ENCODE measurements at places on chromosomes 6 and 20.

GRCh38 chr20:44904377-44904776 lies 5.5 kb upstream of the PABPC1L start:
- DNase-seq, result no peak

GRCh38 chr20:36315545-36316351 lies 9.6 kb downstream of the DLGAP4 start:
- DNase-seq, result no peak

DNA sequence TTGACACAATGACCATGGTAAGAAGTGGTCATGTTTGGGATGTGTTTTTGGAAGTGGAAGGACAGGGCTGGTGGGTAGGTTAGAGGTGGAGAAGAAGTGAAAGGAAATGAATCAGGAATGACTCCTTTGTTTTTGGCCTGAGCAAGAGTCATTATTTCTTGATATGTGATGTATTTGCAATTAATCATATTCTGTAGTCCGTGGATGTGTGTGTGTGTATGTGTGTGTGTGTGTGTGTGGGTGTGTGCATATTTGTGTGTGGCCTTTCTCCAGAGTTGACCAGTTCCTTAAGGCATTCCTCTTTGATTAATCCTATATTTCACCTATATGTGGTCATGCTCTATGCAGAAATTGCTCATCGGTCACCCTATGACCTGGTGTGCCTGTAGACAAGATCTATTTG lies 130.7 kb downstream of the UTRN start:
- DNase-seq, result no peak

DNA sequence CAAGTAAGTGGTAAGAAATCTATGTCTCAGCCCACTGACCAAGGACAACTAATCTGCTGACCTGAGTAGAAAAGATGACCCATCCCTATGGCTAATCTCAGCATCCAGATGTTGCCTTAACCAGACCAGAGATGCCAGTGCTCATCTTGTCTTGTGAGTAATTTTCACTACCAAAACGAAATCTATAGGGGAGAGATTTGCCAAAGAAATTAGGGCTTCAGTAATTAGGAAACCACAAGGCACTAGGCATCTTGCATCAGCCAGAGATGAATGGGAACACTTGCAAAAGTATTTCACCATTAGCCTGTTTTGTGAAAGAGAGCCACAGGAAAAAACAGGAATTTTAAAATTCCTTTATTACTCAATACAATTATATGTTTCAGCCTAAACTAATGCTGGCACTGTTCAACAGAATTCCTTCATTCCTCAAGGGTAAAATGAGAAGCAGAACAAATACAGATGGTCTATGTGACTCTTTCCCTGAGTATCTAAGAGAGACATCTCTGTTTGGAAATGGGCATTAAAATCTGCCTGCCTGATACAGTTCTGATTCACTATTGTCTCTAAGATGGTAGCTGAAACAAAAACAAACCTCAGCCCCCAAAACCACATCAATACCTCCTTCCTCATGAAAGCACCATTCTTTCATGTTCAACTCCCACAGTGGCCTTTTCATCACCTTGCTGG lies 87.8 kb downstream of the GMDS start:
- DNase-seq, result no peak

- no peak for DNase-seq
These were observed 42.8 kb upstream of the FAM50B start for GRCh38 chr6:3806169-3806922.

GRCh38 chr6:52307900-52308372 lies 23.4 kb upstream of the MCM3 start:
- no peak for DNase-seq

GRCh38 chr20:21118782-21119181 lies 7.1 kb upstream of the KIZ start:
- no peak for DNase-seq

DNA sequence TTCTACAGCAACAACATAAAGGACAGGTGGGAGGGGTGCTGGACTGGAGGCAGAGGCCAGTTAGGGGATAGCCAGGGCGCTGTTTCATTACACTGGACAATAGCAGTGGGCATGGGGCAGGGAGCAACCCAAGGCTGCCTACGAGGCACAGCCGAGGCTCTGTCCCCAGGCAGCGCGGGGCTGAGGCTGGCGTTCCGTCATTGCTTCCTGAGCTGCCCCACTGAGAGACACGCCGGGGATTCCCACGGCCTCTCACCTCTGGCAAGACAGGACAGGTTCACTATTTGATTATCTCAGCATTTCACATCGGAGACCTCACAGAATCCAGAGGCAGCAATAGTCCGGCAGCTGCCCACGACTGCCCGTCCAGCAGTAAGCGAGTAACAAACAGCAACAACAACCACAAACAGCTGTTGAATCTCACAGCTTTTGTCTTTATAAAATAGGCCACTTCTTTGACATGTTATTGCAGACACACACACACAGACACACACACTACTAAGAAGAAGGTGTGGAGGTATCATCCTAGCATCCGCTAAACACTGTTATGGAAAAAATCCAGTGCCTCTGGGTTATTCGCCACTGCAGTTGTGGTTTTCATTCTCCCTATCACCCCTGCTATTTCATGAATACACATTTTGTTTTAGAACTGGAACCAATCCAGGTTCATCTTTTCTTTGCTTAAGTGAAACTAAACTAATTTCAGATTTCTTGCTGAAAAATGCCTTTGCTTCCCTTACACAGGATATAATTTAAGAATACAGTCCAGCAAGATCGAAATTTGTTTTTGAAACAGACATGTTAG lies 19.5 kb downstream of the KIF25 start:
- no peak for DNase-seq

DNA sequence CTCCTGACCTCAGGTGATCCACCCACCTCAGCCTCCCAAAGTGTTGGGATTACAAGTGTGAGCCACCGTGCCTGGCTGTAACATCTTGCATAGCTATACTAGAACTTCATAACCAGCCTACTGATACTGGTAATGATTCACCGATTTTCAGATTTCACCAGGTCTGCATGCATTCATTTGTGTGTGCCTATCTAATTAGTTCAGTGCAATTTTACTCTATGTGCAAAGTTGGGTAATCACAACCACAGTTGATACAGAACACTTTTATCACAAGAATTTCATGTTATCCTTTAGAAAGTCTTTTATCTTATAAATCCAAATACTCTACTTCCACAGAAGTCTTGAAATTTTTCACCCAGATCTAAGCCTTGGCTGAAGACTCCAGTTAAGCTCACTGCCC lies 22.2 kb downstream of the FASTKD5 start:
- DNase-seq, result no peak

DNA sequence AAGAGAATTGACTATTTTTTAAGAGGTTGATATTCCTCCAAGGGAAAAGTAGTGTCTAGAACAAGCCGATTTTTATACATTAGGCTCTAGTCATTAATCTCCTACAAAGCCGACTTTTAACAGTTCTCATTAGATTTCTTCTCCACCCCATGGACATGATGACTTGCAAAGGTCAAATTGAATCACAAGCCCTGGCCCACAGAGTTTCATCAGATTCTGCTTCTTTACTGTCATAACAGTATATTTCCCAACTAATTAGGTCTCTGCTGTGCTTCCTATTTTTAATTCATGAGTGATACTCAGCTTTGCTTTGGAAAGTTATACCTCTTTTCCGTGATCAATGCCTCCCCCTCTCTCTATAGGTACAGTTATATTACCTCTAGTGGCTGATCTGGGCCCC lies 90.6 kb upstream of the ADGRB3 start:
- no peak for DNase-seq

DNA sequence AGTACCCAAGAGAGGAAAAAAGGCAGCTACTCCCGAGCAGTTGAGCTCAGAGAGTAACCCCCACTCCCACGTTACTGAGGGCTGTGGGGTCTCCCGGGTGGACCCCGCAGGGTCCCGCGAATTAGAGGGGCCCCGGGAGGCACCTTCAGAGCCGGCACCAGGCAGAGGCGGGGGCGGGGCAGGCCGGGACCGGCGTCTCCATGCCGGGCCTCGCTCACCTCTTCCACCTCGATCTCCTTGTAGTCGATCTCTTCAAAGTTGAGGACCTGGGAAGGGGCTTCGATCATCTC lies 381 bp downstream of the MAP3K7 start:
- no peak for DNase-seq

DNA sequence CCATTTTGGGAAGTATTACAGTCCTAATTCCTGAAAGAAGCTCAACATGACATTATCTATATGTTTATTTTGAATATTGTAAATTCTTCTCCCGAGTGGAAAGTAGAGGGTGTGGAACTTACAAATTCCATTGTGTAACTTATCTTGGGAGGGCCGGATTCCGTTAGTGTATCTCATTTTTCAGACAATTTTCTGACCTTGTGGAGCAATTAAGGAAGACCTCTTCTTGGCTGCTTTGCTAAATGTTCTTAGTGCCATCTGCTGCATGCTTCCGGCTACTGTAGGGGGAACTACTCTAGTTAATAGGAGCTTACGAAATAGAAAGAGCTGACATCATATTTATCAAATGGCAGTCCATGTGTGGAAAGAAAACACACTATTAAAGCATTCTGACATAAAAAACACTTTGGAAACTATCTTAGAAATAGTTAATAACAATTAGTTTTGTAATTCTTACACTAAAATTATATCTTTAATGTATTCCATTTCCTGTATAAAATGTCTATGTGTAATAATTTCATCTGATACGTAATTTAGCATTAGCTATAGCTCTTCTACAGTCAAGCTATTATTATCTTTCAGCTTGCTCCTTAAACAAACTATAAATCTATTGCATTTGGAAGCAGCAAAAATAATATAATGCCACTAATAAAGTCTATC lies 41.5 kb upstream of the KCNQ5 start:
- no peak for DNase-seq

GRCh38 chr6:40672087-40672486 lies 84.9 kb upstream of the LRFN2 start:
- DNase-seq, result no peak

GRCh38 chr20:51384875-51385274 lies 157.6 kb downstream of the NFATC2 start:
- no peak for DNase-seq

GRCh38 chr6:446418-447366 lies 55.1 kb downstream of the IRF4 start:
- DNase-seq, result no peak

- no peak for DNase-seq
These were observed 210.5 kb upstream of the SHLD1 start for GRCh38 chr20:5539691-5540090.

- DNase-seq, result no peak
These were observed 36.6 kb downstream of the GMPR start for GRCh38 chr6:16274885-16275589.

DNA sequence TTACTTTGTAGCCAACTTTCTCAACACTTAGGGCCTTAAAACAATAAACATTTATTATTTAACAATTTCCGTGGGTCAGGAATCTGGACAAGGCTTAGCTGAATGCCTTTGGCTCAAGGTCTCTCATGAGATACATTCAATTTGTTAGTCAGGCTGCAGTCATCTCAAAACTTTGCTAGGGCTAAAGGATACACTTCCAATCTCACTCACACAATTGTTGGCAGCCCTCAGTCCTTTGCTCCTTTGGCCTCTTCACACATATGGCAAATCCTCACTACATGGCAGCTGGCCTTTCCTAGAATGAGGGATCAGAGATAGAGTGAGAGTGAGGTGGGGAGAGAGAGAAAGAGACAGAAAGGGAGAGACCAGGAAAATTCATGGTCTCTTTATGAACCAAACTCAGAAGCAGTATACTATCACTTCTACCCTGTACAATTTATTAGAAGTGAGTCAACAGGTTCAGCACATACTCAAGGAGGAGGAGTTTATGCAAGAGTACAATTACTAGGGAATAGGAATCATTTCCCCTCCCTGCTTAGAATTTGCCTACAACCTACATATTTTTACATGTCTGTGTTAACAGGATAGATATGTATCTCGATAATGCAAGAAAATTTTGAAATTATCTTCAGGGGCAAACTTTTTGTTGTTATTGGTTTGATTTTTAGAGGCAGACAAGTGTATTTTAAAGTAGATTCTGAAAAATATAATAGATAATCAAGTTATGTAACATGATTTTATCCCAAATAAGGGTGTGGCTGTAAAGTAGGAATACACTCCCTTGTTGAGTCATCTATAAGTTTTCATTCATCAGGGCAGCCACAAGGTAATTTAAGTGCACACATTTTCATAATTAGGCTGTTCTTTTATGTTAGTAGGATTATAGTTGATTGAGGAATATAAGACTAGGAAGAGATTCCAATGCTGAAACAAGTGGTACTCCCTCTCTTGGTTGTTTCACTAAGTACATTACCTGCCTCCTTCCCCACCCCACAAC lies 85.9 kb upstream of the HMGCLL1 start:
- no peak for DNase-seq

DNA sequence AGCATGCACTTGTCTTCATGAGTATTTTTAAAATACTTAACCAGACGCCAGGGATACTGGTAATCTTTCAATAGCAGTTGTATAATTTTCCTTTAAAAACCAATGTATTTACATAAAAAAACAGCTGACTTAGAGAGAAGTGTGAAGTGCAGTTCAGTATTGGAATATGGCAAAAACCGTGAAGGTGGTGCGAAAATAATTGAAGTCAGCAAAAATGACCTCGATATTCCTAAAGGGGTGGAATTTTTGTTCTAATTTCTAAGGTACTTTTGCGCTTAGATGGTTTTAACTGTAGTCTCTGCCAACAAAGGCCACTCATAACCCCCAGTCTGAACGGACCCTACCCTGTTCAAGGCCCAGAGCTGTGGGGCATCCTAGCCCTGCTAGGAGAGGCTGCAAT lies 25.3 kb downstream of the GNAS-AS1 start:
- DNase-seq, result no peak

DNA sequence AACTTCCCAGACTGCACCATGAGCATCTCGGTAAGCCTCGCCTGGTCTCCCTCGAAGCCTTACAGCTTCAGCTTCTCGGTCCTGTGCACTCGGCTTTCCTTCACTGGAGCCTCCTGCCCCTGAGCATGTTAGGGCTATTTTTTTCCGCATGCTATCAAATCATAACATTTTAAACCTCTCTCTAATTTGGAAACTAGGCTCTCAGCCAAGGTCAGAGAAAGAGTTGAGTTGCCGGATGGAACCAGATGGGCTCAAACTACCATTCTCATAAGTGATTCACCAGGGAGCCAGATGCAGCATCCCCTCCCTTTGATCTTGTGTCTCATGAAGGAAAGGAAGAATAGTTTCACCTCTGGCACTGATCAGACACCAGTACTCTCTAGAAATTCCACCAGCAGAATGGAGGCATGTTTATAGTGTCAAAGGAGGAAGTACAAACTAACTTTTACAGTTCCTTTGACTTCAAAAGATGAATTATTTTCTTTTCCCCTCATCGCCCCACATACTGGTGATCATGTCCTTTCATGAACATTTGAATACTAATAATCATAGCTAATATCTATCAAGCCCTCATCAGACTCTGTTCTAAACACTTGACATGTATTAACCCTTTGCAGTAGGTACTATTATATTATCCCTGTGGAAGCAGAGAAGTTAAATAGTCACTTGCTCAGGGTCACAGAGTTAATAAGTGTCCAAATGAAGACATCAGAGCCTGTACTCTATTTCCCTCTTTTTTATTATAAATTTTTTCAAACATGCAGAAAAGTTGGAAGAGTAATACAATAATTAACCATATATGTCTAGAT lies 46.7 kb downstream of the MAP1LC3A start:
- no peak for DNase-seq

Measured in tibial nerve (tissue), 4 donors.